ENCODE measurements at places on chromosomes 2 and 18.

DNA sequence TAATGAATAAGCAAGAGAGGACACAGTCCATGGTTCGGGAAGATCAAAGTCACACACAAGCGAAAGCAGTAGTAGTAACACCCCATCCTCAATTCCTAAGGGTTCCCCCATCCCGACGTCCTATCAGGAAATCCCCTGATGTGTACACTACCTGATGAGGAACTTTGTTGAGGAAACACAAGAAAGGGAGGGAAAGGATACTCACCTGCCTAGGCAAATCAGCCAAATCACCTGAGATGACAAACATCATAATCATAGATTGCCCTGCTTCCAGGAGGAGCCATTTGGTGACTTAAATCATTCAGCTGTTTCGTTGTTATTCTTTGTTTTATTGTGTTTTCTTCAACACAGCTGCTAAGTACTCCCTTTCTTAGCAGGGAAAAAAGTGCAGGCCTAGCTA lies 55.5 kb upstream of the SPOPL start:
- DNase-seq = no peak

- no peak for DNase-seq
These were observed 117.0 kb downstream of the ZBTB7C start for GRCh38 chr18:48292229-48292628.

DNA sequence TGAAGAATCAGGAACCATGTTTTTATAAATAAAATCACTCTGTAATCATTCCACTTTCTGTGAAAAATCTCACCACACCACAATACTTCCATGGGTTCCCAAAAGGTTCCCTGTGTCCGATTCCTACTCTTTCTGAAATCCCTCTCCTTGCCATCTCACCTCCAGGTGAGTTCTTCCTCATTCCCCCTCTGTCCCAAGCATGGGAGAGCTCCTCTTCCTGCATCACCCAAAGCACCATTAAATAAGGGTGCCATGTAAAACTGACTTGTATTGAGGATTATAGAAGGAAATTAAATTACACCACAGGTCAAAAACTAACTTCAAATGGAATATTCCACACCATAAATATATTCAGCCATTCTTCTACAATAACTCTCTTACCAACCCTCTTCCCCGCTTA lies 55.8 kb upstream of the ETAA1 start:
- no peak for DNase-seq

- DNase-seq = no peak
These were observed 10.8 kb upstream of the YWHAQ start for GRCh38 chr2:9641641-9642040.

Data from NCI-H774 (cell line).